ENCODE measurements at places on chromosomes 7 and 10.
A peak's percentile ranks its signal among the peaks of the same experiment; 100 is the strongest.

DNA sequence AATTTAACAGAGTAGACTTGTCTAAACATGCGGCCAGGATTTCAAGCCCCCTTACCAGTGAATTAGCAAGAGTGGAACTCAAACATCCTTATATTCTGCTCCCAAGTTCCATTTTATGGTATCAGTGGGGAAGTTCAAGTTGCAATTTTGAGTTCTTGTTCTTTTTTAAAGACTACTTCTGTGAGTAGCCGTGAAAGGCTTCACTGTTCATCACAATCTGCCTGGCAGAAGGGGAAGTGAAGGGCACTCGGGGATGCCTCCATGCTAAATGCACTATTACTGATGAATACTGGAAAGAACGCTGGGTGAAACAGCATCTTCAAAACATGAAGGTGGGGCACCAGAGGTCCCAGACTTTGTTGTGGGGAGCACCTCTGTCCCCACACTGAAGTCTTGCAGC lies 22.4 kb upstream of the FGL2 start:
- DNase-seq = no peak

DNA sequence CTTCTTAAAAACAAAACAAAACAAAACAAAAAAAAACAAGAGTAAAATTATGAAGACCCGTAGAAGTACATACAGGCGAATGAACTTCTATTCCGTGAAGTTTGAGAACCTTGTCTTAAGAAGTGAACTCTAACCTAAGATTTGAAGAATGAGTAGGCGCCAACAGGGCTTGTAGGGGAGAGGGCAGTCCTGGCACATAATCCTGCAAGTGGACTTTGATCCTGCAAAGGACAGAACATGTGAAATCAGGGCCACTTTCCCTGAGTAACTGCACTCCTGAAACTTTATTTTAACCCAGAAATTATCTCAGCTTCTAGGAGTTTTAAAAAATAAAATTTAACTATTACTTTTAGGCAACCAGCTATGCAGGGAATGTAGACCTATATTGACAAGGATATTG lies 62.0 kb downstream of the GNAT3 start:
- DNase-seq = no peak

DNA sequence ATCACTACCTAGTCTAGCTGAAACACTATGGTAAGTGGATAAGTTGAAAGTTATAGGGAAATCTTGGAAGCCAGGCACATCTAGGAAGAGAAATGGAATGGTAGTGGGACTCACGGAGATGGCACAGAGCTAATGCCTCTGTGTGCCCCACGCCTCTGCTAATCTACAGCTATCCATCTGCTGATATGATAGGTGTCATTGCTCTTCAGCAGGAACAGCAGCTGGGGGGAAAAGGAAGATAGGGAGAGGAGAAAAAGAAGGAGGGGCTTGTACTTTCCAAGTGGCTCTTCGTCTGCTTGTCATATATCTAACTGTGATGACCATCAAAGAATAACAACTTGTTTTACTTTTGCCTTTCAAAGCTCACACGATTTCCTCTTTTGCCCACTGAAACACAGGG lies 1199.1 kb upstream of the SORCS1 start:
- no peak for DNase-seq

DNA sequence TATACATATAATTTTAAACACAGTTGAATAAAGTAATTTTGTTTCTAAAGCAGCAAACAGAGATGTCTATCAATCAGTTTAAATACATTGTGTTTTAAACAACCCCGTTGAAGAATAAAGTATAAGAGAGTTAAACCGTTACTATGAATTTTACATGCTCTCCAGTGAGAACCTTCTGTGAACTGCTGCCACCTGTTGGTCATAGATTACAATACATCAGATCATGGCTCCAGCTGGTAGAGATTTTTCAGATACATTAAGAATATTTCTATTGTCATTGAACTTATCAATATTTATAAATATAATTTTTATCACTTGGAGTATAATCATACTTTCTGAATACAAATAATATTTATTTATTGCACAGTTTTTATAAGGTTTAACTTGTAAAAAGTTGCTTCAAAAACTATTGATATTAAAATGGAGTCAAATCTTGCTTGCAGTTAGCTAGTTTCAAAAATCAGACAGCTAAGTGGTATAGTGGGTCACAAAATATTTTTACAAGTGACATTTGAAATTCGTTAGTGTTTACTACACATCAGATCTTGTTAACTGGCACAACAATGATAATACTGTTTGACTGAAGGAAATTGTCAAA lies 561.2 kb upstream of the PHF14 start:
- DNase-seq = no peak

DNA sequence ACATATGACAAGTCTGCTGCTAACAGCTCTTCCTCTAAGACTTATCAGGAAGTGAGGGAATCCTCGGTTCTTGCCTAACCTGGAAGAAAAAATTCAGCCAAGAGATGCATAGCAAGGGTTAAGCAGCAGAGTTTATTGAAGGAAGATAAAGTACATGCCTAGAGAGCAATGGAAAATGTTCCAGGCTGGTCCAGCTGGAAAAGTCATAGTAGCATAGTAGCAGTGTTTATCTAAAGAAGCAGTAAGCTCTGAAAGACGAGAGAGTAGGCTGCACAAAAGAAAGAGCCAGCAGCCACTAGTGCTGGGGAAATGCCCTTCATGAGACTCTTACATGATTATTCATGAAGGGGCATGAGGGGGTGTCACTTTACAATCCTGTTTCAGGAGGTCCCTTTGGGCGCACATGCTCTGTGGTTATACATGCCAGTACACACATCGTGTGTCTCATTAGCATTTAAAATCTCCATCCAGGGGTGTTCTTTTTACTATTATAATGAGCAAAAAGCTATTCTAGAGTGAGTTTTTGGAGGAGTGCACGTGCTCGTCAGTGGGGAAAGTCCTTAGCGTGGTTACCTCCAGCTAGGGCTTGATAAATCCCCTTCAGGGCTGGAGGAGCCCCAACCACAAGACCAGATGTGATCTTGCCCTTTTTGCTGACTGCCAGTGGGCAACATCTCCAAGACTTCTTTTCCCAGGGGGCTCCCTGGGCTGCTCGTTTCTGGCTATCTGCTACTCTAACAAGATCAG lies 716.1 kb downstream of the PARD3 start:
- no peak for DNase-seq

- DNase-seq = peak; percentile 71
Measured at GRCh38 chr7:70698219-70698832, 433.6 kb upstream of the GALNT17 start.

DNA sequence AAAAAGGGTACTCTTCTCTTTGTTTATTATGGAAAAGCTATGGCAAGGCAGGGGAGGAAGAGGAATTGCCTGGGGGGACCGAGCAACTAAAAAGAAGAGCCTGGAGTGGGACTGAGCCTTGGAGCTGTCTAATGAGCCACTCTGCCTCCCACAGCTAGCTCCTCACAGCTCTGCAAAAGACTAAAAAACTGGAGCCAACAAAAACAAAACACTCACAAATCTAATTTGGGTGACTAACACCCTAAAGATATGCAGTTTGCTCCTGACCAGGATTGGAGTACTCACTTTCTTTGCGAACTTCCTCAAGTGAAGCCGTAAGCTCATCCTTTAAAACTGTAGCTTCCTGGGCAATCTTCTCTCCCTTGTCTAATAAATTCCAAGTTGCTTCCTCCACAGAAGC lies 89.4 kb downstream of the CTNNA3 start:
- no peak for DNase-seq

DNA sequence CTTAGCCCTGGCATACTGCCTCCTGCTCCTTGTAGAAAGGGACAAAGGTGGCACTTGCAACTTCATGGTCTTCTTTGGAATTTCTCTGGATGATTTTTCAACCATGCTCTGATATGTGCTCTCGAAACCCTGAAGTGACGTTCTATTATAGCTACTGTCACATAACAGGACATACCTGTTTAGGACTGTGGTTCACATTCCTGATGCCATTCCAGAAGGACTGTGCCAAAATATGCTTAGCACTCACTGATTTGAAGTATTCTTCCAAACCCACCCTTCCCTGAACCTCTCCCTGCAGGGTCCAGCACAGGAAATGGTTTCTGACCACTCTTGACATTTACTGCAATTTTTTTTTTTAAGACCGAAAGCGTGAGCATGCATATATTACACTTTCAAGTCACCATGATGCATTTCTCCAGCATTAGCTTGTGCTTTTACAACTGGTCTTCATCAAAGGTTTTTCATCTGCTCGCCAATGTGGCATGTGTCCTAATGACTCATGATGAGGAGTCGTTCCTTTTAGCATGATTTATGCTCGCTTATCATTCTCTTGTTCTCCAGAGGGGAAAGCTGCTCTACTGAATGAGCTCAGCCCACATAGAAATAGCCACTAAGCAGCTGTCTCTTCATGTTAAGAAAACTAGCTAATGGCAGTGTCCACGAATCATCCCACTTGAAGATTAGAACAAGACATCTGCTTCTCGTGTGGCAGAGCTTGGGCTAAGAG lies 135.2 kb downstream of the ADAM12 start:
- DNase-seq = peak; percentile 85
